ENCODE measurements at places on chromosomes 16 and 17.

DNA sequence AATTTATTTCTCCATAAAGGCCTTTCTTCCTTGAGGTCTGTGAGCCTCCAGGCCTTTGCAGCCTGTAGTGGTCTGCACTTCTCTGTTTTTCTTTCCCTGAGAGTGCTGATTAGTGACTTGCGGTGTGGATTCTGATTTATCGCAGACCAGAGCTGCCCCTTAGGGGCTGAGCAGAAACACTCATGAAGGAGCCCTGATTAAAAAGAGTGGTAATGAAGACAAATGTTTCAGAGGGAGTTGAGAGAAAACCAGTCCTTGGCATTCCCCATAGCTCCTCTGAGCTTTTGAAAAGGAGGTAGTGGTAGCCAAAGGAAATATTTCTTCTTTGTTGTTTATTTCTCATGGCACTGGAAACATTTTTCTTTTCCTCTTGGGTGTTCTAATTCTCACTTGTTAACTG lies 268.1 kb upstream of the TBX2 start:
- no peak for DNase-seq

DNA sequence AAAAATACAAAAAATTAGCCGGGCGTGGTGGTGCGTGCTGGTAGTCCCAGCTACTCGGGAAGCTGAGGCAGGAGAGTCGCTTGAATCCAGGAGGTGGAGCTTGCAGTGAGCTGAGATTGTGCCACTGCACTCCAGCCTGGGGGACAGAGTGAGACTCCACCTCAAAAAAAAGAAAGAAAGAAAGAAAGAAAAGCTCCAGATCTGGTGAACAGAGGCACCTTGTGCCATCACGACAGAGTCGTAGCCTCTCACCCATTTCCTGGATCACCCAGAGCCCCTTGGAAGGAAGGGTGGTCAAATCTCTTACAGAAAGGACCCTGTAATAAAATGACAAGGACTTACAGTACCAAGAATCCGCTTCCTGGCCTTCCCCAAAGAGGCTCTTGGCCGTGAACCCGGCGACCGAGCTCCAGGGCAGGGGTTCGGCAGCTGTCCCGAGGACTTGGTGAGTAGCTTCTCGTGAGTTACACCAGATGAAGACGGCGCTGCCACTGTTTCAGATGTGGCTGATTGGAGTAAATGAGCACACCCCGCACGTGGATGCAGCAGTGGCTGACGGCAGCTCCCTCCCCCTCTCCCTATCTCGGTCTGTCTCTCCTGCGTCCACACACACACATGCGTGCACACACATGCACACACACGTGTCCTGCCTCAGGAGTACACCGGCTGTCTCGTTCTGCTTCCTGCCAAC lies 13.5 kb downstream of the LGALS3BP start:
- no peak for DNase-seq

DNA sequence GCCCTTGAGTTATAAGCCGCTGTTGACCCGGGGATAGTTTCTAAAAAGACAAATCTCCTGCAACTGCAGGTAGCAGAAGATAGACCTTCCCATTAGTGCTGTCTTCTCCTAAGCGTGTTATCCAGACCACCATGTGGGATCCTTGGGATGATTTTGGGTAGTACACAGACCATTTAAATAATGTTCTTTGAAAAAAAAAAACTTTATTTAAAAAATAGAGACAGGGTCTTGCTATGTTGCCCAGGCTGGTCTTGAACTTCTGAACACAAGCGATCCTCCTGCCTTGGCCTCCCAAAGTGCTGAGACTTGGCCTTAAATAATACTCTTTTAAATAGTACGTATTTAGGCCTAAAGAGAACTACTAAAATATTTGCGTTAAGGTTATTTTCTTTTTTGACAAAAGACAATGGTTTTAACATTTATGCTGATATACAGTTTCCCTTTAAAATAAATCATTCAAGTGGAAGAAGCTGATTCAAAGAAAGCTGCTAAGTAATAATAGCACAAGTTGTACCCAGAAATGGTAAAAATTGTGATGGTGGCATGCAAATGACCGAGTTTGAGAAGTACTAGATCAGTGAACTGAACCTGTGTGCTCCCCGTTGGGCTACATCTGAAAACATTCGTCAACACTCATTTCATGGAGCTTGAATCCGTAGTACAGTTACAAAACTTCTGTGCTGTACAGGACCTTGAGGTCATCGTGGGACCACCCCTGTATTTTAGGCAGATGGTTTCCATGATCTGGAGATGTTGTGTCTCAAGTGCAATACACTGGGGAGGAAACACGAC lies 24.0 kb downstream of the SMARCE1 start:
- DNase-seq, result no peak

DNA sequence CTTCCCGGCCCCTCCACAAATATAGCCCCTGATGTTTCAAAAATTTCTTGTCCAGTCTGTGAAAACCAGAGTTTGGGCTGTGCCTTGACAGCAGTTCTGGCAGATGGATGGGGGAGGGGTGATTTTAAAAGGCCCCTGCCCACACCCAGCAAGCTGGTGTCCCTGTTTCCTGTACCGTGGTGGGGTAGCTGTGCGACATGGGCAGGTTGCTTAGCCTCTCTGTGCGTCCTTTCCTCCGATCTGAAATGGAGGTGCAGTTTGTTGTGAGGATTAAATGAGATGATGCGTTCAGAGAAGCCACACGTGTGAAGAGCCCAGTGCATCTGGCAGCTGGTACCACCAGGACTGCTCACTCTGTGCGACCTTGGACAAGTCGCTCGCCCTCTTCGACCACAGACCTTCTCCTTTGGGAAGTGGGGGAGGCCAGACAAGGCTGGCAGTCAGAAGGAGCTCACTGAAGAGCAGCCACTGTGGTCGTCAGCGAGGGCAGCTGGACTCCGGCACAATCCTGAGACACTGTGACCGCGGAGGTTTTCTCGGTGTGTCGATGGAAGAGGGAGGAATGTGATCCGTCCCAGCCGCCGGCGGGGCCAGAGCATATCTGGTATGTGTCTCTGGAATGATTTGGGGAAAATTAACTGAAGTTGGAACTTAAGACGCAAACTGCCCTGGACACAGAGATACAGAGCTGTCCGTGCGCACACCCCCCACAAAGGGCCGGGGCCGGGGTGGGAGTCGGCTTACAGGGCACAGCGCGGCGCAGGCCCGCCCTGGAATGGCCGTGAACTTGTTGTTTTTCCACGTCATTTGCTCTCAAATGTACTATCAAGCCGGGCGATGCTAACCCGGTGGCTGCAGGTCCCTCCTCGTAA lies 721 bp upstream of the WFIKKN2 start:
- DNase-seq, result no peak

DNA sequence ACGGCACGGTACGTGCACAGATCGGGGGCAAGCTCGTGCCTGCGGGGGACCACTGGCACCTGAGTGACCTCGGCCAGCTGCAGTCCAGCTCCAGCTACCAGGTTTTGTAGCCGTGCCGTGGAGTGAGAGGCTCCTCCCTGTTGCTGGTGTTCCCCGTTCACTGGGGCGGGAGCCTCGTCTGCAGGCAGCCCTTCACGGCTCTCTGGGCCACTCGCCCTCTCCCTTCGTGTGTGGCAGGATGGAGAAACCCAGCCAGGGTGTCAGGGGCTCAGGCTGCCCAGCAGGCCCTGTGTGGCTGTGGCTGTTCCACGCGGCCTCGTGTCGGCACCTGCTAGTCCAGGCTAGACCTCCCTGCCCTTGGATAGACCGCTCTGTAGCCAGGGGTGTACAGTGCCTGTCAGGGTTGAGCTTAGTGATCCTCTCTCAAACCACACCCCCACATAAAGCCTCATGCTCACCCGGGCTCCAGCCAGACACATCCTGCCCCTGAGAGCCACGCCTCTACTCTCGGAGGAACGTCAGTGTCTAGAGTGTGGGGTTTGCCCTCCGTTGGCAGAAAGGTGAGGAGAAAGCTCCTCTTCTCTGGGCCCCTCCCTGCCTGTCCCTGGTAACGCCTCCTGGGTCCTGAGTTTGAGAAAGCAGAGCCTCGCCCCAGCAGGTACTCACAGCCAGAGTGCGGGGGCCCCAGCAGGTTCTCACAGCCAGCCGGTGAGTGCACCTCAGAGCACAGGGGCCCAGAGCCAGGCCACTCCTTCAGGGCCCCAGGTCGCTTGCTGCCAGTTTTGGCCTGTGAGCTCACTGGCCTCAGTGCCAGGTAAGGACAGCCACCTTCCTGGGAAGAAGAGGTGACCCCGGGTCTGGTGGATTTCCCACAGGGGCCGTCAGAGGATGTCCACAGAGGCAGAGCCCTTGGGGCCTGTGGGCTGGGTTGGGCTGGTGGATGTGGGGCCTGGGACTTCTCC lies 27.7 kb downstream of the NME3 start:
- DNase-seq, result peak; percentile 54
